COR-L47 (cell line): ENCODE measurements at places on chromosomes 3 and 15.

GRCh38 chr3:130715616-130716015 lies 31.0 kb downstream of the PIK3R4 start:
- no peak for DNase-seq

DNA sequence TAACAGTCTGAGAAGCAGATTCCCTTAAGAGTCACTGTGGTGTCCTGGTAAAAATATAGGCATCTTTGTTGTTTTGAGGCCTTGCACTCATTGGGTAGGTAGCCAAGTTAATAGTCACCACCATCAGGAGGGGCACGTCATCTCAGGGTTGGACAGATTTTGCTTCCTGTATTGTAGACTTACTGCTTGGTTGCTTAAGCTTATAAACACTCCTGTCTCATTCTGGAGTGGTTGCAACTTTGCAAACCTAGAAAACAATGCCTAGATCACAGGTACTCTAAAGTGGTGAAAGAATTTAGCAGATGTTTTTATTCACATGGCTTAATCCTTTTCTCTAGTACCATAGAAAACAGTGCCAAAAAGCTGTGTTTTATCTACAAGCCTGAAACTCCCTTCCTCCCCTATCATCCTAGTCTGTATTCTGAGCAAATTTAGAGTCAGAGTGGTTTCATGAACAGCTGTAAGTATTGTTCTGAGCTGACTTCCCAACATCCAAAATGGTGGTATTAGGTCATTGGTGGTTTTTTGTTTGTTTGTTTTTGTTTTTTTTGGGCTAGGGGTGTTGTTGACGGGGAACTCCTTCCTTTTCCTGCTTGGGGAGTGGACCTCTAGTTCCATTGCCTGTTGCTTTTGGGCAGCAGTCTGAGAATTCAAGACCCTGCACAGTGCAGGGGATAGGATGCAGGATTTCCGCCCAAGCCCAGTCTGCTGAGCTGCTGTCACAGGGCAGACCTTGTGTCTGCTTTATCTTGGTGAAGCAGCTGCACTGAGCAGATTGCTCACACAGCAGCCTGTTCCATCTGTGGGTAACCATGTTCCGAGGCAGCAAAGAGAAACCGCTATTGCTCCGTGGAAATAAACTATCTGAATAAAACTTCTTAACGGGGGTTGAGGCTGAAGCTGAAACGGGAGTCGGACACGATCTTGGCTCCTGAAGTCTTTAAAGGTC lies 202.0 kb downstream of the AKAP13 start:
- no peak for DNase-seq

- no peak for DNase-seq
Observed at GRCh38 chr3:58556001-58556400, 19.0 kb upstream of the ACOX2 start.

GRCh38 chr3:81027344-81027743 lies 734.1 kb downstream of the GBE1 start:
- no peak for DNase-seq

- DNase-seq, result no peak
Observed at GRCh38 chr15:76976141-76976540, 18.8 kb upstream of the PSTPIP1 start.

- DNase-seq, result no peak
Observed at GRCh38 chr3:58419780-58420507, 13.7 kb downstream of the PDHB start.

DNA sequence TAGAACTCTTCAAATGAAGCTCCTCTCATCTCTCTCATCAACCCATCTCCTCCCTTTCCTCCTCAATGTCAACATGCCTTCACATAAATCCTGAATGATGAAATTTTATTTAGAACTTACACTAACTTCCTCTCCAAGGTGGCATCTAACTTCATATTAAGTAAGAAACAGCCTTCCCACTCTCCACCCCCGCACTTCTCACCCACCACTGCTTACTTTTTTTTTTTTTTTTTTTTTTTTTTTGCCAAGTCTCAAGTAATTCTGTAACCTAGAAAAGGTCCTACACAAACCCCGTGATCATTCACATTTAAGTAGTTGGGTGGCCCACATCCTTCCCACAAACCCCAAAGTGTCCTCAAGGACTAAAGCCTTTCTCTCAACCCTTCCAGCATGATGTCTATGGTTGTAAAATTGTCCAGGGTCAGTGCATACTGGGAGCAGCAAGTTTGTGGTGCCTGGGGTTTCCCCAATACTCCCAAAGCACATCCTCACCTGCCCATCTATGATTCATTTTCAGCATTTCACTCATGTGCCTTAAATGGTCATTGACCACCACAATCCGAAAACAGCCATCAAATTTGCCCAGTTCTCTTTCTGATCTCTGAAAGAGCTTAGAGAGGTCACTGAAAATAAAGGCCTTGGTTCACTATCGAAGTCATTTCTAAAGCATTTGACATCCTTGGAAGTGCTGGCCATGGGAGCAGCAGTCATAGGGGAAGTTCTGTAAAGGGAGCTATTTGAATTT lies 47.2 kb downstream of the CD86 start:
- DNase-seq, result no peak
